Naive thymus-derived CD8-positive, alpha-beta T cell (primary cell): ENCODE measurements at places on chromosomes 6 and 20. TPM values are rescaled to one million over a fixed set of nuclear protein-coding genes. Genes with fewer than 3 reads are reported as not detected.

DNA sequence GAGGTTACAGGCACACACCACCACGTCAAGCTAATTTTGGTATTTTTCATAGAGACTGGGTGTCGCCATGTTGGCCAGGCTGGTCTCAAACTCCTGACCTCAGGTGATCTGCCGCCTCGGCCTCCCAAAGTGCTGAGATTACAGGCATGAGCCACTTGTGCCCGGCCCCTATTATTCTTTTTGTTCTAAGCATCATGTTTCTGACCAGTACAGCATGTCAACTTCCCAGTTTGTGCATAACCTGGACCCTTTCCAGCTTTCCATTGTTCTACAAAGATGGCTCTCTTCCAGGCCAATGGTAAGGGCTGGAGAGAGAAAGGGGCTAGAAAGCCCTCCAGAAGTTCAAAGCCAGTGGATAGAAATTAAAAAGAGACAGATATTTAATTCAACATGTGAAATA is 91.3 kb upstream of the TNFAIP3 start:
- H3K27ac ChIP-seq: no peak overlapping the region
- no peak overlapping the region for H3K4me3 ChIP-seq

GRCh38 chr20:61614706-61615100 is 362.6 kb downstream of the CDH4 start:
- H3K27ac ChIP-seq: no peak overlapping the region
- DNase-seq: no peak
- H3K36me3 ChIP-seq: peaks cover 4% of the 10 kb centered on the region
- H3K4me1 ChIP-seq: no peaks in the 10 kb centered on the region
- H3K27me3 ChIP-seq: no peaks in the 10 kb centered on the region

- no peak for DNase-seq
- peak overlapping the region; percentile 4 for H3K4me3 ChIP-seq
- no peak overlapping the region for H3K27ac ChIP-seq
- H3K27me3 ChIP-seq: peaks cover 62% of the 10 kb centered on the region
Measured at GRCh38 chr6:33113755-33114154, 38.0 kb downstream of the HLA-DPB1 start.

Gene TMEM217
- polyA plus RNA-seq: 0.54 TPM

GRCh38 chr6:118859517-118860064 is 34.4 kb upstream of the ASF1A start:
- peaks cover 54% of the 10 kb centered on the region for H3K4me1 ChIP-seq
- DNase-seq: no peak
- peaks cover 14% of the 10 kb centered on the region for H3K36me3 ChIP-seq
- H3K4me3 ChIP-seq: no peak overlapping the region

- H3K27me3 ChIP-seq: no peaks in the 10 kb centered on the region
- H3K27ac ChIP-seq: peak overlapping the region; percentile 16
- H3K4me1 ChIP-seq: peaks cover 47% of the 10 kb centered on the region
- no peak for DNase-seq
- peaks cover 28% of the 10 kb centered on the region for H3K36me3 ChIP-seq
- no peak overlapping the region for H3K4me3 ChIP-seq
Measured at GRCh38 chr6:127303917-127304316, 37.3 kb downstream of the RNF146 start.

- no peak overlapping the region for H3K27ac ChIP-seq
- H3K4me1 ChIP-seq: peaks cover 22% of the 10 kb centered on the region
- no peaks in the 10 kb centered on the region for H3K27me3 ChIP-seq
- H3K4me3 ChIP-seq: no peak overlapping the region
- H3K36me3 ChIP-seq: peaks cover 47% of the 10 kb centered on the region
- no peak for DNase-seq
Measured at GRCh38 chr6:34338377-34338776, 54.1 kb downstream of the NUDT3 start.

DNA sequence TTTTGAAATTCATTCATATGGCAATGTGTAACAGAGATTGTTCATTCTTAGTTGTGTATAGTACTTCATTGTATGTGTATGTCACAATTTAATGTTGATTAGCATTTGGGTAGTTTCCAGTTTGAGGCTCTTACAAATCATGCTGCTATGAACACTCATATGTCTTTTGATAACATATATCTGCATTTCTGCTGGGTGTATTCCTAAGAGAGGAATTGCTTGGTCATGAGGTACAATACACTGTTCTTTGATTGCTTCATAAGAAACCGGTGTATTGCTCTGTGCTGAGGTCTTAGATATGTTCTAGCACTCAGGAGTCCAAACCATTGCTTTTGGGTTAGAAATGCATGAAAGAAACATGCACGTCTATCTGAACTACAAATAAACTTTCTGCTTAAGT is 492.9 kb upstream of the JAG1 start:
- no peak overlapping the region for H3K27ac ChIP-seq
- no peaks in the 10 kb centered on the region for H3K4me1 ChIP-seq
- no peak overlapping the region for H3K4me3 ChIP-seq
- H3K27me3 ChIP-seq: peaks cover 8% of the 10 kb centered on the region
- no peaks in the 10 kb centered on the region for H3K36me3 ChIP-seq

DNA sequence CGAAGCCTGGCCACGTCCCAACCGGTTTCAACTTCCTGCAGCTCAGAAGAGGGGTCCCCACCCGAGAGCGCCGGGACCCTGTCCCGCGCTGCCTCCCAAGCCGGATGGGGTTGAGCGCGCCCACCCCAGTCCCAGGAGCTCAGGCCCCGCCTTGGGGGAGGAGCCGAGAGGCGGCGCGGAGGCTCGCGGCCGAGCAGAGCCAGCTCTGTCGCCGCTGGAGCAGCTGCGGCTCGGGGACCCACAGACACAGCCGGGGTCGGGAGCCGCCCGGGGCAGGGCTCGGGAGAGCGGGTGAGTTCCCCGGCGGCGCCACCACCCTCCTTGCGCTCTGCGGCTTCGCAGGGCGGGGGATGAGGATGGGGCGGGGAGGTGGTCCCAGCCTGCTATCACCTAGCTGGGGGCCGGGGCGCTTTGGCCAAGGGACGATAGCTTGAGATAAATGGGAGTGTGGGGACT is at the start of gene PPP1R16B:
TSS of gene PPP1R16B (plus strand) at position 196 of the 456 bp plus-strand sequence. CDS start 30,229 bp downstream, outside the sequence.
- peak; percentile 86 for DNase-seq
- no peaks in the 10 kb centered on the region for H3K36me3 ChIP-seq
- no peaks in the 10 kb centered on the region for H3K27me3 ChIP-seq

GRCh38 chr20:35985806-35986205 is 17.4 kb downstream of the CNBD2 start:
- no peak overlapping the region for H3K4me3 ChIP-seq
- peaks cover 10% of the 10 kb centered on the region for H3K27me3 ChIP-seq
- H3K36me3 ChIP-seq: no peaks in the 10 kb centered on the region
- no peak overlapping the region for H3K27ac ChIP-seq
- peaks cover 2% of the 10 kb centered on the region for H3K4me1 ChIP-seq
